A172 (cell line): ENCODE measurements at places on chromosomes 16 and 17.
A peak's percentile ranks its signal among the peaks of the same experiment; 100 is the strongest.

DNA sequence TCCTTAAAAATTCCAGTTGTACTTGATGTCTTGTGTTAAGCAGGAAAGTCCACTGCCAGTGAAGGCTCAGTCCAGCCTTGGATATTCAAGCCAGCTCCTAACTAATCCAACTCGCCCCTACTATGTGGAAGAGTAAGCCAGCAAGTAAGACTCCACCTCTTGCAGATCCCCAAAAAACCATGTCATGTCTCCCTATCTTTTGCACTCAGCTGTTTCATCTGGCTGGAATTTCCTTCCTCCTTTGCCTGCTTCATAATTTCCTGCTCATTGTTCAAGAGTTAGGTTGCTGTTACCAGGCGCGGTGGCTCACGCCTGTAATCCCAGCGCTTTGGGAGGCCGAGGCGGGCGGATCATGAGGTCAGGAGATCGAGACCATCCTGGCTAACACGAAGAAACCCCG lies 37.8 kb downstream of the RBBP6 start:
- no peak for DNase-seq

- DNase-seq = no peak
These were observed 8.1 kb downstream of the HSF5 start for GRCh38 chr17:58480090-58480489.

DNA sequence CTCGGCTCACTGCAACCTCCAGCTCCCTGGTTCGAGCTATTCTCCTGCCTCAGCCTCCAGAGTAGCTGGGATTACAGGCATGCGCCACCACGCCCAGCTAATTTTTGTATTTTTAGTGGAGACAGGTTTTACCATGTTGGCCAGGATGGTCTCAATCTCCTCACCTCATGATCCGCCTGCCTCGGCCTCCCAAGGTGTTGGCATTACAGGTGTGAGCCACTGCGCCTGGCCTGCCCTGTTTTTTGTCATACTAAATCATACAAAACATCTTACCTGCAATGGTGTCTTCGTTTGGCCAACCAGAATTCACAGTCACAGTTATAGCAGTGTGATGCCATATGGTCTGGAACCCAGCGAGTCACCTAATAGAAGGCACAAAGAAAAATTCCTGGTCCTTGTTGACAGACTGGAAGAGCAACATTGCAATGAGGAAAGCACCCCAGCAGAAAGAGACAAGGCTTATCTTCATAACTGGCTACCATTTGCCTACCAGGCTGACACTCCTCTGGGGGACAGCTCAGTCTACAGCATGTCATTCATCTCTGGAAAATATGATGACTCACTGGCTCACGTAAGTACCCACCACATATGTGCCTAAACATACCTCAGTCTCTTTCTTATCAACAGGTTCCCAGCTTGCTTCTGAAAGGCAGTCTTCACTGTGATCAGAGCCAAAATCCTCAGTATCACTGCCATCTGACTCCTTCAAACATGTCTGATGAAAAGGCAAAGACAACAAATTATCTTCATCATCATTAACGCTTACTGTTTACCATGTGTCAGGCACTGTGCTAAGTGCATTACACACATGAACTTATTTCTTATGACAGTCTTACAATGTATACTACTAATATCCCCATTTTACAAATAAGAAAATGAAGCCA lies 4.3 kb upstream of the HSF5 start:
- no peak for DNase-seq

- DNase-seq = no peak
These were observed 107.6 kb upstream of the MED13 start for GRCh38 chr17:62172492-62173291.

GRCh38 chr16:23407436-23408127 lies 45.4 kb downstream of the COG7 start:
- no peak for DNase-seq

DNA sequence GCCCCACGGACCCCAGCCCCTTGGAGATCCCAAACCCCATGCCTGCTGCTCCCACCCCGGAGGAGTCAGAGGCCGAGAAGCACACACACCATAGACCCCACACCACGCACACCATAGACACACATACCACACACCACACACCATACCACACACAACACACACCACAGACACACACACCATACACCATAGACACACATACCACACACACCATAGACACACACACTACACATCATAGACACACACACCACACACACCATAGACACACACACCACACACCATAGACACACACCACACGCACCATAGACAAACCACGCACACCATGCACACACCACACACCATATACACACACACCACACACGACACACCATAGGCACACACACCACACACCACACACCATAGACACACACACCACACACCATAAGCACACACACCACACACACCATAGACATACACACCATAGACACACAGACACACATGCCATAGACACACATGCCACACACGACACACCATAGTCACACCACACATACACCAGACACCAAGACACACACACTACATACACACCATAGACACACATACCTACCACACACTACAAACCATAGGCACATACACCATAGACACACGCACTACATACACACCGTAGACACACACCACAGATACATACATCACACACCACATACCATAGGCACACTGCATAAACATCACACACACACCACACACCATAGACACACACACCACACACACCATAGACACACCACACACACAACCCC lies 11.3 kb downstream of the TBC1D16 start:
- no peak for DNase-seq

DNA sequence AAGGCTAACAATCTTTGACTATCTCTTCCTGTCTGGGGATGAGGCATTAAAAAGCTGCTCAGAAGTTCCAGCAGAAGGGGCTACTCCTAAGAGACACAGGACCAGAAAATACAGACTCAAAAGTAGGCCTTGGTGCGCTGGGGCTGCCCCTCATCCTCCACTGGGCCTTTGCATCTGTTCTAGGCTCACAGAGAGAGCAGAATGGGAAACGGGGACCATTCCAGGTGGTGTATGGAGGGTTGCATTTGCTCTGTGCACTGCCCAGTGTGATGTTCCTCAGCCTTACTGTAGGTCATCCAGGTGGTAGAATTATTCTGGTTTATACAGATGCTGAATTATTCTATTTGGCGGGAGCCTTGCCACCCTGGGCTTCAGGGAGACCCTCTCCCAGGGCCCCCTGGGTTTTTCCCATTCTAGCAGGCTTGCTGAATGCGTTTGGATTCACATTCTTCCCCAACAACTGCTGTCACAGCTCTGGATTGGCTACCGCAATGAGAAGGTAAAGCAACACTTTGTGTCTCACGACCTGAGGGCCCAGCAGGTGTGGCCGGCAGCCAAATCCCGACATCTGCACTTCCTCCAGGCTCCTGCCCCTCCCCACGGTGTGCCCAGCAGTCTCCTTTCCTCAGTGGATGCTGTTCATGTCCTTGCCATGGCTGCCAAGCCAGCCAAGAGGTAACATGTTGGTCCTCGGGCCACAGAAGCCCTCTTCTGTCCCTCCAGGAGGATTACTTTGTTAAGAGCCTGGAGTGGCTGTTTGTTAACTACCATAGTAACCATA lies 25.0 kb upstream of the ZNHIT3 start:
- no peak for DNase-seq

GRCh38 chr16:75810342-75810741 lies 84.1 kb upstream of the CPHXL start:
- DNase-seq = no peak

- DNase-seq = no peak
These were observed 38.9 kb downstream of the PLCG2 start for GRCh38 chr16:81817789-81818567.

DNA sequence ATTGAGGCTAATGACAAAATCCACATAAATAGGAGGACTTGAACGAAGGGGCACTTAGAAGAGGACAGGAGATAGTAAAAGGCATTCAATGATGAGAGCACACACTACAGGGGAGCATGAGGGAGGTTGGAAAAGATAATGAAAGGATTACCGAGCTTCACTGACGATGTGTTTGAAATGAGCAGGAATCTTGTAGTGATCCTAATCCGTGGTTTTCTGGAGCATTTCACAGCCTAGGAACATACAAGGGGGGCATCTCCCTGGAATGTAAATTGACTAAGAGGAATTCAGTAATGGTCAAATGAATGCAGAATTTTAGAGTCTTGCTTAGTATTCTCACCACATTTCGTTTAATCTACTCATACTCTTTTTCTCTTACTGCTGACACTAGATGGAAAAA lies 5.2 kb downstream of the ATMIN start:
- no peak for DNase-seq

DNA sequence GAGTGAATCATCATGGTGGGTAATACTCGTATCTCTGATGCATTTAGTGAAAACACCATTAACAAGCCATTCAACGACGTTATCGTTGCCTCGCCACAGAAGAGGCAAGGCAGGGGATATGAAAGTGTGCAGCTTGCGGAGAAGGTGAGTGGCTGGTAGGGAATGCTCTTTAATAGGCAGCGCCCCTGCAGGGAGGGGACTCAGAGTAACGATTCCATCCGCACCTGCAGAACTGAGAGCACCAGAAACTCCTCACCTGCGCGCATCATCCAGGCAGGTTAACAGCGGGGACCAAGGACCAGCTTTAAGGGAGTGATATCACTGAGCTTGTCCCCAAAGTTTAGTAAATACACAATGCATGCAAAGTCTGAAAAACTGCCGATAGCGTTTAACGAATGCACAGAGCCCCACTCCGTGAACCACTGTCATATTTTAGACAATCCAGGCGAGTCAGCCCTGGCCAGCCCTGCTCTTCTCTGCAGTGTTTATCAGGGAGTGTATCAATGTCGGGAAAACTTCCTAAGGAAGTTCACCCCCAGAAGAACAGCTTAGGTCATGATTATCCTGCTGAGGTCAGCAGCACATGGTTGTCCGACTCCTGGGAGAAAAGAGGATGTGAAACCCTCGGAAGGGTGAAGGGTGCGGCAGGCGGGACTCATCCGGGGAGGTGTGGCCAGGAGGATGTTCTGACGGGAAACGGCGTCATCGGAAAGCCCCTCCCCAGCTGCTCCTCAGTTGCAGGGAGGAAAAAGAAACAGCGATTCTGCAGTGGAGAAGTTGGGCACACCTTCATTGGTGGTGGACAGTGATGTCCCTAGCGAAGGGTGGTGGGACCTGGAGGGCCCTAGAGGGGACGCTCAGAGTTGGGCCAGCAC lies 68.5 kb upstream of the DNAH17 start:
- DNase-seq = peak; percentile 86

DNA sequence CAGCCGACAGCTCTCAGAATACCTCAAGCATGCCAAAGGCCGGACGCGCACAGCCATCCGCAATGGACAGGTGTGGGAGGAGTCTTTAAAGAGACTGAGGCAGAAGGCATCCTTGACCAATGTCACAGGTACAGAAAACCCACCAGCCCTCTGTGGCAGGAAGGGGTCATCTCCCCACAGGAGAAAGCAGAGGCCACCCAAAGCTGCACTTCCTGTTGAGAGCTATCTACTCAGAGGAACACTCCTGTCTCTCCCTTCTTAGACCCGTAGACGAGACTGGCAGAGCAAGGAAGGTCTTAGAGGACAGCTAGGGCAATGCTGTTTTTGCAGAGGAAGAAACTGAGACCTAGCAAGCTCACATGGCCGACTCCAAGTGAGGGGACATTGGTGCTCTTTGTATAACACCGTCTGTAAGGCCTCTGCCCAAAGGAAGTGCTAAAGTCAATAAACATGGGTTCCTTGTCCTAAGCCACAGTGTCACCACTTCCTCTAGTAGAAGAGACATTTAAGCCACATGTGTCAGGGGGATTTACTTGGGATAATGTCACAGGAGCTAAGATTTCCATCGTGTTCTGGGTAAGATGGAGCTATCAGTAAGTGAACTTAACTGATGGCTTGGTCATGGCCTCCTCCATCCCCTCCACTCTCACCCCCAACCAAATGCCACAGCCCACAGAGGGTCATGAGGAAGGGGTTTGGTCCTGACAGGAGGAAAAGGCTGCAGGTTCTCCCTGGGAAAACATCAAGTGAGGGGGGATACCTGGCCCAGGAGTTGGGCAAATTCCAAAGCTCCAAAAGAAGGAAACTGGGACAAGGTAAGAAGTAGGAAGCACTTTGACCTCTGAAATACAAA lies 9.4 kb downstream of the LPO start:
- DNase-seq = no peak
